CD4-positive, alpha-beta memory T cell (primary cell): ENCODE measurements at places on chromosomes 3 and 15.

- DNase-seq = no peak
Measured at GRCh38 chr3:72092778-72093177, 307.8 kb upstream of the PROK2 start.

DNA sequence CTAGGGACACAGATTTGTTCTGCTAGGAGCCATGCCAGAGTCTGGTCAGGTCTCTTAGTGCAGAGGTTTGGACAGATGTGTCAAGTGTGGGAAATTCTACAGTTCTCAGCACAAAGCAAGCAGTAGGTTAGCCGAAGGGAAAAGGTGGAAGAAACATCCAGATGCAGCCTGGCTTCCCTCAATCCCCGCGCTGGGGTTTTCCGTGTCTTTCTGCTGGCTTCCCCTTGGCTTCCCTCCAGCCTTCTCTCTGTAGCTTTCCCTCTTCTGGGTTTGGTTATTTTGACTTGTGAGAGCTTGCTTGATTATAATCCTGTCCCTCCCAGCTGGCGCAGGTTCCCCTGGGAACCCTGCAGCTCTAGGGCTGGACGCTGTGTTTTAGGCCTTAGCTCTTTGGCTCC lies 4.1 kb downstream of the TF start:
- DNase-seq = no peak

DNA sequence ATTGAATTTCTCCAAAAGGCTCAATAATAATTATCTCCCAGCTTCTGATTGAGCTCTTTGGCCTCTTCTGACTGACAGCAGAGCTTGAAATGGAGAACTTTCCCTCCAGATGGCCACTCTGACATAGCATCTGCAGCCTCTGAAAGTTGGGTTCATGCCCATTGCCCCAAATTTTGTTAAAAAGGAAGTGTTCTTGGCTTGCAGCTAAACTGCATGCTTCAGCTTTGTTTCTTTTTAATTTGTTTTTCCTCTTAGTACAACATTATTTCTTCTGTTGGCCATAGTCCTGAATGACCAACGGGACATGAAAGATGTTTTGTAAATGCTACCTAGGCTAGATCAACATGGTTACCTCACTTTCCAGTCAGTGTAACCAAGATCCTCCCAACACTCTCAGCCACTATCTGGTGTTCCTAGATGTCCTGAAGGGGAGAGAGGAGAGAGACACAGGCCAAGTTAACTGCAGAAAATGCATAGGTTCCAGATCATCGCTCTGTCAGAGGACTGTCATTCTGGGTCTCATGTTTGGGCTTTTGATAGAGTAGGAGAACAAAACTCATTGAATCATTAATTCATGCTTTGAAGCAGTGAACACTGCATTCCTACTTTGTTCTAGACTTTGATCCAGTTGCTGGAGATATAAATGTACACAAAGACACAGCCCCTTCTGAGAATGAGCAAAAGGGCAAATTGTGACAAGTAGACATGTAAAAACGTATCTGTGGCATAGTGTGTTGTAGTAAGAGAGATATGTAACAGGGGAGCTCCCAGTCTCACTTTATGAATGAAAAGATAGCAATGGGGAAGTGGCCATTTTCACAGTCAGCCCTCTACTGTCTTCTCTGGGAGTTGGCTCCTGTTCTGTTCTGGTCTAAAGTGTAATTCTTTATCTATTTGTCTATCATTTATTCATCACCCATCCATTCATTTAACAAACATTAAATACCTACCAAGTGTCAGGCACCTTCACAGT lies 156.2 kb downstream of the ZNF621 start:
- DNase-seq = no peak

- no peak for DNase-seq
Measured at GRCh38 chr15:41429003-41429890, 12.4 kb downstream of the RTF1 start.

GRCh38 chr15:57522148-57522547 lies 69.6 kb upstream of the MYZAP start:
- DNase-seq = no peak

- DNase-seq = no peak
Measured at GRCh38 chr3:16550305-16550675, 36.8 kb upstream of the RFTN1 start.

DNA sequence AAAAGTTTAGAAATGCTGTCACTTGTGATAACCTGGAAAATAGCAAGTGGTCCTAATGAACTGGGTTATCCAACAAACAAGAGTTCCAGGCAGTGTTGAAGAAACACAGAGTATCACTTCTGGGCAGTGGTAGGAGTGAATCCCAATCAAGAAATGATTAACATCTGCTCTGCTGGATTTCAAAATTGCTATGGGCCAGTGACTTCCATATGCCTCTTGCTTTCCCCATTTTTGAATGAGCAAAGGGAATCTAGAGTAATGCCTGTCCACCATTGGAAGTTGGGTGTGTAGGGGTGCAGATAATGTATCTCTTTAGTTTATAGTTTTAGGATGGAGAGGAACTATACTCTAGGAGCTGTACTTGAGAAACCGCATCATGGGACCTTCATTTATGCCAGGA lies 236.5 kb downstream of the RPLP1 start:
- no peak for DNase-seq

DNA sequence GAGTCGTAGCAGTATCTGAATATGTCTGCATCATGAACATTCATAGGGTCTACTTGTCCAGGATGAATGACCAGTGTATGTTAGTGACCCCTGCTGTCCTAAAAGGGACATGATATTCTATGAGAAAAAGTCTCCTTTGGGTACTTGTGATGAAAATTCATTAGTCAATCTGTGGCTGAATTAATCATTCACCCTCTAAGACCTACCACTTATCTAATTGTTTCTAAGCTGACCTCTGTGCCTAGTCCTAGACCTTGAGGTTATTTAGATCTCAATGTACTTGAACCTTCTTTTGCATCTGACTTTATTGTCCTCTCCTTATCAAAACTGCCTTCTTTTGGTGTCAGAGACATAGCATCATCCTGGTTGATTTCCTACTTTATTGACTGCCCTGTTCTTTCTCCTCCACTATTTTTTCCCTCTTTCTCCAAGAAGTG lies 799.3 kb downstream of the DIPK2A start:
- no peak for DNase-seq

DNA sequence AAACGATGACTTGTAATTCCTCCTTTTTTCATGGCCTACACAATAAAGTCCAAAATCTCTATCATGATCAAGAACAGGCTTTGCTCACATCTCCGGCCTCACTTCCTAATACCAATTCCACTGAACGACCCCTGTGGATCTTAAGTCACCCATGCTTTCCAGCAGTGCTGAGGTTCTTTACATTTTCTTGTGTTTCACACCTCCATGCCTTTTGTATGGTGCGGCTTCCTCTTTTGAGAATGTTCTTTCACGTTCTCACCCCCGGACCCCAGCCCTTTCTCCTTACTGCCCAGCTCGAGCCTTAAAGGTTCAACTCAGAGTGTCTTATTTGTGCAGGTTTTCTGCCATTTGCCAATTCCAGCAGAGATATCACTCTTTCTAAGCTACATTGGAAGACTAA lies 70.1 kb downstream of the CSNK1G1 start:
- no peak for DNase-seq

DNA sequence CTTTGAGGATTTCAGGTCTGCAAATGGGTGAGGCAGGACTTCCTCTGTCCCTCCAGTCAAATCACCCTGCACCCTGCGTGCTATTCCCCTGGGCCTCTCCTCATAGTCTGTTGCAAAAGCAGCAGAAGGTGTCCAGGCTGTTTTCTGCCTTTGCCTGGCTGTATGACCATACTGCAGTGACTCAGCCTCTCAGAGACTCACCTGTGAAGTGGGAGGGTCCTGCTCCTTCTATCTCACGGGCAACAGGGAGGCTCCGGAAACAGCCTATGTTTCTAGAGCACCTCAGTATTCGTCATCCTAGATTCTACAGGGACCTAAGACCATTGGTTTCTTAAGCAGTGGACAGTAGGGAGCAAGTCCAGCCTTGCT lies 216.4 kb downstream of the TLE3 start:
- no peak for DNase-seq

DNA sequence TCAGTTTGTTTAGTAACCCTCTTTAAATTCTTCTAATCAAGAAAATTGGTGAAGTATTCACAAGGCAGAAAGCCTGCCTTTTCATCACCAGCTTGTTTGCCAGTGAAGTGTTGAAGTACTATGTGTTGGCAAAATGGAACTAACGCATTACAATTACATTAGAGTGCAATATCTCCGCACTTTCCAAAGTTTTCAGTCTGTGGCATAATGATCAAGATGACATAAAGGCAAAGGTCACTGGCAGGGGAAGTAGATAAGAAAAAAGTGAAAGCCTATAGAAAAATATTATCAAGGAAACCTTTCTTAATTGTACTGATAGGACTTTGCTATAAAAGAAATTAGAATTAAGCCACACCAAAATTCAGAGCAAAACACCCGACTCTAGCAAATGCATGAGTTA lies 25.0 kb upstream of the TM4SF1 start:
- no peak for DNase-seq

GRCh38 chr15:74202452-74203401 lies at the start of gene STRA6:
STRA6 (minus strand) TSS chr15:74202787; CDS start chr15:74202267, 520 bp downstream.
- DNase-seq = no peak

DNA sequence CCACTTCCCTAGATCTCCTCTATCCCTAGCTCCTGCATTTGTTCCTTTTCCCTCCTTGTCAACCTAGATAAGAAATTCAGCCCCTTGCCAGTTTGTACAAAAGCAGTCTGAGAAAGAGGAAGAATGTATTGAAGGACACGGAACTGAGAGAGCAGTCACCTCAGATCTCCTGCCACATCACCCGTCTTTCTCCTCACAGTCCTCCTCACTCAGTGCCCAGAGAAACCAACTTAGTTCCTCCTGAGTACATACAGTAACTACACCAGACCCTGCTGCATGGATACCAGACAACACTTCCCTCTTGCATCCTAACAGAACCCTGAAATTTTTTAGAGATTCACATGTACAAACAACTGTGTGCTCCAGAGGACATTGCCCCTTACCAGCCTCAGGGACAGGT lies 563.6 kb upstream of the ADAMTS9 start:
- no peak for DNase-seq

GRCh38 chr3:174667386-174667785 lies 191.7 kb upstream of the NAALADL2 start:
- DNase-seq = no peak

DNA sequence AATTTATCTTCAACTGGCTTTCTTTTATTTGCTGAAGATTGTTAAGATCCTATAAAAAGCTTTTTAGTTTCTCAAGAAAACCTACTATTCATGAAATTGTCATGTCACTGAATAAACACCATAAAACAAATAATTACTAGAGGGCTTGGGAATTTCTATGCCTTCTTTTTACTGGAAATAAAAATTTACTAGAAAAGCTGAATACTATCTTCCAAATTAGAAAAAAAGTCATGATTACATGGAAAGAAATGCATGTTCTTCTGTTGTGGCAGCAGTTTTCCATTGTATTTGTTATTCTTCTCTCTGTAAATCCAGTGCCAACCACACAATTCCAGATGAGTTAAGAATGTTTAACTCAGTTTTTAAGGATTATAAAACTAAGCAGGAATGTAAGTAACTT lies 153.8 kb downstream of the RAP2B start:
- DNase-seq = no peak

GRCh38 chr3:186457236-186457635 lies 86.9 kb downstream of the CRYGS start:
- DNase-seq = no peak

- DNase-seq = no peak
Measured at GRCh38 chr3:169984292-169984691, 17.7 kb downstream of the SEC62 start.

- no peak for DNase-seq
Measured at GRCh38 chr3:181484026-181484425, 227.7 kb upstream of the SOX2 start.

DNA sequence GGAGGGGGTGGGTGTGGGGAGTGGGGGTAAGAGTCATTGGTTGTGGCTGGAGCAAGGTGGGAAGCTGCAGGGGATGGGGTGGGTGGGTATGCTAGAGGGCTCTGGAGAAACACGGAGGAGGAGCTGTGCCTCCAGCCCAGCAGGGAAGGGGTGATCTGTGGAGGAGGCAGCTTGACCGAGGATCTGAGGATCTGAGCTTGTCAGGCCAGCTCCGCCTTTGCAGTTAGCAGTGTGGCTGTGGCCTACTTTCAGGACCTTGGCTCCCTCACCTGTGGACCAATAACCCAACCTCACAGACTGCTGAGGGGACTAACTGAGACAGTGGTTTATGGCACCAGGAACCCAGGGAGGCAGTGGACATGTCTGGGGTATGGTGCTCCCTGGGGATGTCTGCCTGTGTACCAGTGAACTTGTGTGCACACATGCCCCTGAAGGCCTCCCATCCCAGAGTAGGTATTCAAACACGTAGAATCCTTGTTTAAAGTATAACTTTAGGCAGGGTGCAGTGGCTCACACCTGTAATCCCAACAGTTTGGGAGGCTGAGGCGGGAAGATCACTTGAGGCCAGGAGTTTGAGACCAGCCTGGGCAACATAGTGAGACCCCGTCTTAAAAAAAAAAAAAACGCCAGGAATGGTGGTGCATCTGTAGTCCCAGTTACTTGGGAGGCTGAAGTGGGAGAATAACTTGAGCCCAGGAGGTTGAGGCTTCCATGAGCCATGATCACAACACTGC lies 52.5 kb upstream of the LINGO1 start:
- DNase-seq = no peak

DNA sequence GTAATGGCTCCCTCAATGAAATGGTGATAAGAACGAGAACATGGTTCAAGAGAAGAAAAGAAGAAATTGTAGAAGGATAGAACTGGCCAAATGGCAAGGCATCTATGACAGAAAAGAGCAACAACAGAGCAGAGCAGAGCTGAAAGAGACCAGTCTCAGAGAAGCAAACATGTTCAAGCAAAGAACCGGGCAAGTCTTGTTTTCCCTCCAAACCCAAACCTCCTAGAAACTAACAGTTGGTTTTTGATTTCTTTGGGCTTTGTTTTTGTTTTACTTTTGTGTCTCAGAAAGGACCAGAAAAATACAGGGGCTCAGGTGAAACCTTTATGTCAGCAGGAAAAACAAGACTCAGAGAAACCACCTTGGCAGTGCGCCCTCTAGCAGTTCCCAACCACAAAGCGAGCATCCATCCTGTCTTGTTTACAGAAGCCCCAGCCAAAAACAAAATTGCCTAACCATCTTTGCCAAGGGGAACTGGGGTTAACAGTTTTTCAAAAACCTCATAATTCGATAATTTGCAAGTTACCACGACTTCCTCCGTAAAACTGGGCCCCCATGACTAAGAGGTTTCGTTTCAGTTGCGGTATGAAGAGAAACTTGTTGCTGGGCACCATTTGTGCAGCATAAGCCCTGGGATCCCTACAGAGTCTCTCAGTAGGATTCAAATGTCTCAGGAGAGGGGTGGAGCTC lies 159.2 kb upstream of the SLC24A5 start:
- DNase-seq = no peak

DNA sequence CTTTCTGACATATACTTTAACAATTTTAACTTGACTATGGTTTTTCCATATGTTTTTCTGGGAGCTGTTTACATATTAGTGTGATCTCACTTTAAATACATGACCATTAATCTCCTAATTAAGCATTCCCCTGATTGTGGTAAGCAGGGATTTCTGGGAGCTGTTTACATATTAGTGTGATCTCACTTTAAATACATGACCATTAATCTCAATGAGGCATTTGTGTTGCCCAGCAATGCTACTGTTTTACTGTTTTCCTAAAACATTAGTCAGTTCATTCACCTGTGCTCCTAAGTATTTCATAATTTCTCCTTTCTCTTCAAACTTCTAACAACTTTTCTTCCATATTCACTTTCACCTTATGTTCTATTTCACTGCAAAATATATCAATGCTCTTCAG lies 3.6 kb upstream of the GRAMD1C start:
- DNase-seq = no peak
